ENCODE measurements at places on chromosomes 5 and 9. TPM values are rescaled to one million over a fixed set of nuclear protein-coding genes. Genes with fewer than 3 reads are reported as not detected.

Gene GLIPR2
- total RNA-seq, result 24.2 TPM

- no peak for DNase-seq
Observed at GRCh38 chr5:142363619-142363963, 38.8 kb upstream of the SPRY4 start.

DNA sequence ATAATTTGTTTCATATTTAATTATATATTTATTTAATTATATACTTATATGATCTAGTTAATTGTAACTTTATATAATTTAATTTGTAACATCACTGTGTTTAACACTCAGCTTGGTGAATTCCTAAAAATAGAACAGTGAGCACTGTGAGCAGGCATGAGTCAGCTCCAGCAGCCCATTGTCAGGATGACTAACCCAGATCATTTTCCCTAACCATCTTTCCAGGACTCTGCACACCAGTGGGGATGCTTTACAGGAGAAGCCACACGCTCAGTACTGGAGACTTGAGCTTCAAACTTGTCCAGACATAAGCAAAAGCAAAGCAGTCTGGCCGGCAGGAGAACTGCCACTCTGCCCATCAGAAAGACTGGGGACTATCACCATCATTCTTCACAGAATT, 446.2 kb upstream of the TRPC7 start:
- peak; percentile 88 for DNase-seq

- no peak for DNase-seq
Observed at GRCh38 chr9:15205632-15206420, 101.2 kb downstream of the TTC39B start.

Measured in myocyte (in vitro differentiated cells).